ENCODE measurements at places on chromosomes 4 and X.

DNA sequence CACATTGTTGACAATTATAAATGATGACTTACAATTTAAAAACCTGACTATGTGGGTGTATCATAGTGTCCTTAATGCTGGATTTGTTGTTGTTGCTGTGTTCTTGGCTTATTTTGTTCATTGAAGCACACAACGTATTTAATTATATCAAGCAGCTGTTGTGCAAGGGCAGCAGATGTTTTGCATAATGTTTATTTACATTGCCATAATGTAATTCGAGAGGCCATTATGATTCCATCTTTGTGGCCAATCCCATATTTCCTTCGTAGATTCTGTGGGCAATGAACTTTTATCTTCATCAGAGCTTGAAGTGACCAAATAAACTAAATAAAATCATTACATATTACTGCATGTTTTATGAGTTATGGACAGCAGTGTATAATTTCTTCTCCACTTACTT, 422.6 kb upstream of the GALNTL6 start:
- no peak for DNase-seq

GRCh38 chrX:72576141-72576894, 3.7 kb upstream of the HDAC8 start:
- no peak for DNase-seq

DNA sequence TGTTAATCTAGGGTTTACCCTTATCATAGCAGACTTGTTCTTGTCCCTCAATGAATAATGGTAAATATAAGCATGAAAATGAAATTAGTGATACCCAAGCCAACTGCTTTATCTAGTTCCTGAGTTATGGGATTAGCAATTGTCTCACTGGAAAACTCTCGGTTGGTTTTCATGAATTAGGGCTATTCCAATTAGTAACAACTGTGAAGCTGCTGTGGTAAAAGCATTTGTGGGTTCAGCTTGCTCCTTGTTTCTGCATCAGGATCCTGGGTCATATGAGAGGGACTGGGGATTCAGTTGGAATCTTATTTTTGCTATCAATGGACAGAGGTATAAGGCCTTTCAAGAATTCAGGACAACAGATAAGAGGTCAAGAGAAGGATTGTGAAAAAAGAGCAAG, 50.2 kb downstream of the DCX start:
- DNase-seq = no peak

- DNase-seq = no peak
Measured at GRCh38 chrX:17036171-17036961, 89.9 kb downstream of the REPS2 start.

DNA sequence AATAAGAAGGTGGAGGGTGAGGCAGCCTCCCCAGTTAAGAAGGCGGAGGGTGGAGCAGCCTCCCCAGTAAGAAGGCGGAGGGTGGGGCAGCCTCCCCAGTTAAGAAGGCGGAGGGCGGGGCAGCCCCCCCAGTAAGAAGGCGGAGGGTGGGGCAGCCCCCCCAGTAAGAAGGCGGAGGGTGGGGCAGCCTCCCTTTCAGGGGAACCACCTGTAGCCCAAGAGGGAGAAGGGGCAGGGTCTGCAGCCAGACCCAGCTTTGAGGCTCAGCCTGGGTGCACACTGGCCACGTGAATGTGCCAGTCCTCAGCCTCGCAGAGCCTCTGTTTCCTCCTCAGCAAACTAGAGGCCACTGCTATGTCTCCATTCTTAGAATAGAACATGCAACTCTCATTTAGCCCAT, 52.6 kb downstream of the HMX1 start:
- no peak for DNase-seq

DNA sequence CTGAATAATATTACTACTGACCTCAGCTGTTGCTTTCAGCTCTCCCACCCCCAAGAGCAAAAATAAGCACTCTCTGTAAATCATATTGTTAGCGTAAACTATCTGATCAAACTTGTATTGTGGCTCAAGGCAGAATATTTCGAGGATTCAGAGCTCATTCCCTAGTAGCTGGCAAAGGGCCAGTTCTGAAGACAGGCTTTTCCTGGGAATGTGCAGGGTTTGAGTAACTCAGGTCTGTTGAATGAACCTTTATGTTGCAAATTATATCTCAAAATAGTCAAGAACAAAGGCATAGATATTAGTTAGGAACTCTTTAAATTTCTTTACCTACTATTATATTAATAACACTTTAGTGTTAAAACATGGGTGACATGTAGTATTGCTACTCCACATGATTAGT, 454.9 kb downstream of the CCSER1 start:
- no peak for DNase-seq

- DNase-seq = no peak
Measured at GRCh38 chr4:8495803-8496202, 55.2 kb downstream of the TRMT44 start.

GRCh38 chrX:79412166-79412565, 45.0 kb upstream of the ITM2A start:
- DNase-seq = no peak

- no peak for DNase-seq
Measured at GRCh38 chrX:74467656-74468055, 46.4 kb downstream of the SLC16A2 start.

DNA sequence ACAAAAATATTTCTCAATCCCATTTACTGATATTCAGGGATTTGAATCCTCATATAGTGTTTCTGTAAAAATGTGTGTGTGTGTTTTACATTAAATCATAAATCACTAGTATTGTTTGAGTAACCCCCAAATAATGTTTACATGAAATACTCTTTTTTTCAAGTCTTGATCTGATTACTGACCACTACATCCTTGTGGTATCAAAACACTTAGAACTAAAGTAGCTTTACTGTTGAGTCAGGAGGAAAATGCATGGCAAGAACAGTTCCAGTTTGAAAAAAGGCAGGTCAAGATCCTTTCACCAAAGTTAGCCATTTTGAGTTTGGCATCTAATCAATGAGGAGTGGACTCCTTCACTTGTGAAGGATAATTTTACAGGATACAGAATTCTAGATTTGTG, 3.6 kb upstream of the WDR19 start:
- no peak for DNase-seq

DNA sequence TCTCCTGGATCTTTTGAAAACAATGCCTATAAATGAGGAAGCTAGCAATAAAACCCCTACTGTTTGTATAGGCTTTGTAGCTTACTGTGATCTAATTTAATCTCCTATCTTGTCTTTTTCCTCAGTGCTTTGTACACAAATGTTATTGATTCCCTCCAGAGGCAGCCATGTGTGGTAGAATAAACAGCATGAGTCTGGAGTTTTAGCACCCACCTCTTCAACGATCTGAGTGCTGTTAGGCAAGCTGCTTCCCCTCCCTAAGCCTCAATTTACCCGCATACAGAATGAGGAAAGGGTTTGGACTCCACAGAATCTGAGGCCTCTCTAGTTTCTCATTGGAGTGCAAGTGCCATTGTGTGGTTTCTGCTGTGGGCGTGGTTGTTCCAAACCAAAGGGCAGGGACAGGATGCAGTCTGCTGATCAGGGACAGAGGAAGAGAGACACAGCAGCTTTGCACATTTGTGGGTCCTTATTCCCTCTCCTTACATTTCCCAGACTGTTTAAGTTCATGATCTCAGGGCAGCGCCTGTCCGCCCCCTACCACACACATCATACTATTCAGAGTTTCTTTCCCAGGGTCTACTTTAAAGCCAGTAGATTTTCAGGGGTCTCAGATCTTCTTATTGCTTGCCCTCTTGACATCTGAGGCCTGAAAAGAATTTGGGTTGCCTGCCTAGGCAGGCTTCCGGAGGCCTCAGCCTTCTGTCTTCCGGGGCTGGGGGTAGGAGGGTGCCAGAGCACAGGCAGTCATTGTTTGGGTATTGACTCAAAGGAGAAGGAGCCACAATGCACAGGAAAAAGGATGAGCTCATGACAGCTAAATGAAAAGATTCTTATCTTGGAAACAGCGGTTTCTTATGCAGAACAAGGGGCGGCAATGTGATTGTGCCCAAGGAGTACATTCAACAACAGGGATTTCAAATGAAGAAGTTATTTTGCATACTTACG, 114.9 kb upstream of the TEX13D start:
- DNase-seq = peak; percentile 63

DNA sequence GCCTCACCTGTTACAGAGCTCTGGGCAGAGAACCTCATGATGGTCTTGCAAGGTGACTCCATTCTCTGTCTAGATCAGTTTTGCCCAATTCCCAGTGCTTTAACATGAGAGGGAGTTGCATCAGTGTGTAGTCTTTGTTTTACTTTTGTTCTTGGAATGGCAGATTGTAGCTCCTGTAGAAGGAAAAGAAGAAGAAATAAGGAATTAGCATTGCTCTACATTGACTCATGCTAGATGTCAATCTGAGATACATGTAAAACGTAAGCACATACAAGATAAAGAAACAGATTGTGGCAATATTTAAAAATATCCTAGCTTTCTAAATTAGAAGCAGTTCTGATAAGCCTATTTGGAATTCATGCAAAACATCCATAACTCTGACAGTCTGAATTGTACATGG, 16.0 kb upstream of the PPEF1 start:
- DNase-seq = no peak

DNA sequence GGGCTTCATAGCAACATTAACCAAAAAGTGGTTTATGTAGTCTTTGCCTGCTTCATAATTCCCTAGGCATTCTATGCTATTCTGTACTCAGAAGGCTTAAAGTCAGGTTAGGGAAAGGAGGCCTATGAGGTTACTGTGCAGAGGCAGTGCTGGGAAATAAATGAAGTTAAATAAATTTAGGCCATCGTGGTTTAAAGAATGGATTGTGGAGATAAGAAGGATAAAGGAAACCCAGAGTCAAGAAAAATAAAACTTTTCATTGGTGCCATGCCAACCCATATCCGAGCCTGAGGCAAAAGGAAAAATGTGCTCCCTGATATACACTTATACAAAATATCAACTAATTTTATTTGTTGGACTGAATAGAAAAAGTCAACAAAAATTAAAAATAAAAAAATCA, 70.2 kb downstream of the AR start:
- DNase-seq = no peak

DNA sequence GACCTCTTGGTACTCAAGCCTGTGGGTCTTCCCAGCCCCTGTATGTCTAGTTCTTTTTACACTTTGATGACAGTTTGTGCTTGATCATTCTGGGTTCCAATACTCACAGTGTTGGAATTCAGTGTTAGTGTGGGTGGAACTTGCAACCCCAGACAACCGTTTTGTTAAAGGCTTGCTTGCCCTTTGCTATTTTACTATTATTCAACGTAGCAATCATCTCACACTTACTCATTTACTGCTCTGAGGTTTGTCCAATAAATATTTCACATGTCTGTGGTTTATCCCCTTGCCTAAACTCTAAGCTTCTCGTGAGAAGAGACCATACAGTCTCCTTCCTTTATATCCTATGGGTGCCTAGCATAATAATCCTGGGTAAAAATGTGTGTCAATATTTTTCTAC, 15.3 kb downstream of the CCNG2 start:
- no peak for DNase-seq

DNA sequence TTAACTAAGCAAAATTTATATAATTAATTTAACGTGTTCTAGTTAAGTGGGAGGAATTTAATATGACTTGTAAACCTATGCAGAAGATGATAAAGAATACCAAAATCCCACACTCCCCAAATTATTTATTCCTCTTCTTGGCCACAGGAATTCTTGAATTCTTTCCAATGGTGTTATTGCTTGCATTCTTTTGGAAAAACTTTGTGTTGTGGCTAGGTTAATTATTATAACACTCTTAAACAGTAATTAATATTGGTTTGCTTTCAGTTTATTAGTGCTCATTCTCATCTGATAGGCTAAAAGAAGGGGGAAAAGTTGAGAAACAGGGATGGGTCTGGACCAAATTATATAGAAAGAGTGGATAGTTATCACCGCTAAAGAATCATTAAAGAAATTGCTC, 141.5 kb upstream of the PABPC4L start:
- no peak for DNase-seq

GRCh38 chrX:150954951-150955350, 28.2 kb upstream of the HMGB3 start:
- DNase-seq = no peak

DNA sequence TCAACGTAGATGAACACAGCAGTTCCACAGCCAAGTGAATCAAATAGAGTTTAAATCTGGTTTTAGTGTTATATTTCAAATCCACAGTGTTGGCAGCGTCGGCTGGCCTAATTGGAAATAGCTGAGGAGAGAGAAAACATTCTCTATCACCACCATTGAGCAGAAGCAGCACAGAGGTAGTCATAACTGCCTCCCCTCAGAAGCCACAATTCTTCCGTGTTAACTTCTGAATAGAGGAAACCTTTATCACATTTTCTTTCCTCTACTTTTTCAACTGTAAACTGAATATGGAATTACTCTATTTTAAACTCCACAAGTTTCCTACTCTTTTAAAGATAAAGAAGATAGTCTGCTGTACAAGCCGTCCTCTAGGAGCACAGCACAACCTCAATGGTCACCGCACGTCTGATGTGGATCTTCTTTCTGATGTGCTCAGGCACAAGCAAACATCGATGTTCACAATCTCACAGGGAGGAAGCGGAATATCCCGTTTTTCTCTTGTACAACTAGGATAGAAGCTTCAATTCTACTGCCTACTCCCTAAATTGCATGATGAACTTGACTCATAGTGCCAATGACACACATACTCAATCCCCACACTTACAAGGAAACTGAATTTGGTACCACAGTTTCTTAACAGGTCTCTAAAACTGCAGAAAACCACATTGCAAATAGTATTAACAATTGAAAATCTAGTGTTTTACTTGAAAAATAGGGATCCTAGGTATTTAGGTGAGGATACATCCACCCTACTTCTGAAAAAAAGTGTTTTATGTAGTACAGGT, 217.8 kb upstream of the ETNPPL start:
- no peak for DNase-seq

DNA sequence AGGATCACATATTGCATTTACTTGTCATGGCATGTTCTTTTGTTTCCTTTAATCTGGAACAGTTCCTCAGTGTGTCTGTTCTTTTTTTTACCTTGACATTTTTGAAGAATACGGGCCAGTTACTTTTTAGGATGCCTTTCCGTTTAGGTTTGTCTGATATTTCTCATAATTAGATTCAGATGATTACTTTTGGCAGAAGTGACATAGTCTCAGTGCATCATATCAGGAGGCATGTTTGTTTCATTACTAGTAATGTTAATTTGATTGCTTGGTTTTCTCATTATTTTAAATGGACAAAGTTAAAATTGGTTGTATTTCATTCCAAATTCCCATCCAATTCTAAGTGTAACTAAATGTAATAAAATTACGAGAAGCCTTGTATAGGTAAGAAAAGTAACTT, 8.3 kb downstream of the POLR2B start:
- DNase-seq = no peak

DNA sequence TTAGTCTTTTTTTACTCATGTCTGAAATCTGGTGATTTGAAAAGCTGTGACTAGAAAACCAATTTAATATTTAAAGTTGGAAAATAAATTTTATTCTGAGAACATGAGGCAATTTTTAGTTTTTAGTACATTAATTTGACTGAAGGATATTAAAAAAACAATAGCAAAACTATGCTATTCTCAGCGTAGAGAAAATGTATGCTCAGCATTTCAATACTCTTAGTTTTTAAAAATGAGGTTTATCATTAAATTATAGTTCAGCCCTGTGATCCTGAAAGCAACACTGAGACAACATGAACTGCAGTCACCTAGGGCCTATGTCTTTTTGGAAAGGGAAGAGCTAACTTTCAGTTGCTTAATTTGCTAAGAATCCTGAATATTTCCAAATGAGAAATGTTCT, 9.5 kb downstream of the GALNT7 start:
- DNase-seq = no peak
